ENCODE measurements at places on chromosomes 3 and 15.

GRCh38 chr3:123741041-123741511, 143.1 kb downstream of the MYLK start:
- no peak for DNase-seq

DNA sequence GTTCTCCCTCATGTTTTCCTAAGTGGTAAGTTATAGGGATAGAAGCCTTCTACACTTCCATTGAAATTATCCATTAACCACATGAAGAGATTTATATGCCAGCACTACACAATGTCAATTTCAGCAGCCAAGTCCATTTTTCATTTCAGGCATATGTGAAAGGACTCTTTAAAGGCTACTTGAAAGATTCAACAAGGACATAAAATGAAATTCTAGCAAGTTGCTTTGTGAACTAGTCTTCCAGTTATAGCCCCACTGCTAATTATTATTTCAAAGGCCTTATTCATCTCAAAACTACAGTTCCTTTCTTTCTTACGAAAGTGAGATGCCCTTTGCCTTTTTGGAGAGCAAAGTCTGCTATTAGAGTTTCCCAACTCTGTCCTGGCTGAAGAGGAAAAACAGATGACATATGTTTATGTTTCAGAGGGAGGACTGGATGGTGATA, 66.0 kb upstream of the SLC2A2 start:
- no peak for DNase-seq

GRCh38 chr15:73809728-73810501, 56.8 kb upstream of the INSYN1 start:
- DNase-seq = no peak

DNA sequence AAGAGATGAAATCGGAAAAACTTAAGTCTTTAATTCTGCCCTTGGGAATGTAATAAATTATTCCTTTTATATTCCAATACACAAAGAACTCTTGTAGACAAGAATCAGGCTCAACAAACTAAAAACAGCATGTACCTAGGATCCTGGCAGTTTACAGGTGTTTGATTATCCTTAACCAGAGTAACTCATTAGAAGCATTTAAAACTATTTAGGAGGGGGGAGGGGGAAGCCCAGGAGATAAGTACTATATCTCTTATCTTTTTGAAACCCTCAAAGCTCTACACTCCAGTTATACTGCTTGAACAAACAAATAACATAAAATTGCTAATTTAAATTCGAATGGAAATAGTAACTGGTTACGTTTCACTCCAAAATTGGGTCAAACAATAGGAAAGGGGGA, 1.9 kb downstream of the CNBP start:
- no peak for DNase-seq

- DNase-seq = no peak
These were observed 242.9 kb downstream of the SLC9A9 start for GRCh38 chr3:143605233-143605950.

DNA sequence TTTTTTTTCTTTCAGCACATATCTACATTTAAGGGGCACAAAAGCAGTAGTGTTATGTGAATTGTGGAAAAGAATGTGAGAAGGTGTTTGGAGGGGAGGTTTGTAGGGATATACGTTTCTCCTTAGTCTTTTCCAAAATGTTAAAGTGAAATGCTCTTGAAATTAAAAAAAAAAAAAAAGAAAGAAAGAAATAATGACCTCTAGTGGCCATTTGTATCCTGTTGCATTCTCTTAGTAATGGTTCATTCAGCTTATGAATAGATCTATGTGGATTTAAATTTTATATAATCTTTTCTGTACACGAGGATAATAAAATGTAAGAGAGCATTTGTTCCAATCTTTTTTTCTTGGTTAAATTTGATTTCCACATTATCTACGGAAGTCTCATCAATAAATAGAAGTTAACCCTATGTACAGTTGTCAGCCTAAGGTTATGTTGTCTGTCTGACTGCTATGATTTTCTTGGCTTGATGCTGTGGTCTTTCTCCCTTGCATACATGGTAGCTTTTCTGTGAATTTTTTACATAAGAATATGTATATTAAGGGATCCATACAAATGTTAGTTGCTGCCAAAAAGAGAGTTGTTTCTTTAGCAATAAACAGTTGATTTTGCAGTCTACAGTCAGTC, 1.7 kb downstream of the P2RY13 start:
- no peak for DNase-seq

DNA sequence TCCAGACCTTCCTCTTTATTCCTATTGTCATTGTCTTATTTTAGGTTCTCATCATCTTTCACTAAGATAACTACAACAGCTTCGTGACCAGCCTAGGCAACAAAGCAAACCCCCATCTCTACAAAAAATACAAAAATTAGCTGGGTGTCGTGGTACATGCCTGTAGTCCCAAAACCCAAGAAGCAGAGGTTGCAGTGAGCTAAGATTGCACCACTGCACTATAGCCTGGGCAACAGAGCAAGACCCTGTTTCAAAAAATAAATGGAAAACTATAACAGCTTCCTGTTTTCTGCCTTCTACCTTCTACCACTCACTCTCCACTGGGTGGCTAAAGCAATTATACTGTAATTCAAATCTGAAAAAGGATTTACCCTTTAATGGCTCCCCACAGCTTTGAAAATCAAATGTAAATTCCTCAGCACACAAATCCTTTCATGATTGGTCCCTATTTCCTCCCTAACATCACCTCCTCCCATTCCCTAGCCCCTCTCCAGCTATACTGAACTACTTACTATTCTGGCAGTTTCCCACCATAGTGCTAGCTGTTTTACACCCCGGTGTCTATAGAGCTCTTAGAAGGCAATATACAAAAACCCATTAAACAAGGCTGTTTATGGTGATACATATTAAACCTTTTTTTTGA, 33.4 kb downstream of the LRRFIP2 start:
- no peak for DNase-seq

DNA sequence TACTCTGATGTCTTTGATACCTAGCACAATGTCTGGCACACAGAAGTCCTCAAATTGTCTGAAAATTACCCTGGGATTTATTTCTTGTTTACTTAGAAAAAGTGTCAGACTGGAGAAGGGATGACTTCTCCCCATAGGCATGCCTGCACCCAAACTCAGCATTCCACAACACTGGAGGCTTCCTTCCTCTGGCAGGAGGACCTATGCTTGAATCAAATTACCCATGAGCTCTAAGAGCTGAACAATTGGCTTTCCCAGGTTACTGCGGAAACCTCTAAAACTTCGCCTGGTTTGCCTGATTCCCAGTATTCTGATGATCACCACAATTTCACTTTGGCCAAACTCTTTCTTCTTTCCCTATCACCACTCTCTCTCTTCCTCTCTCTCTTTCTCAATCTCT, 217.4 kb downstream of the DIPK2A start:
- no peak for DNase-seq

- DNase-seq = no peak
These were observed 356.3 kb upstream of the C2CD4B start for GRCh38 chr15:62521396-62521795.

- no peak for DNase-seq
These were observed 90.7 kb downstream of the NR2F2 start for GRCh38 chr15:96421178-96421601.

DNA sequence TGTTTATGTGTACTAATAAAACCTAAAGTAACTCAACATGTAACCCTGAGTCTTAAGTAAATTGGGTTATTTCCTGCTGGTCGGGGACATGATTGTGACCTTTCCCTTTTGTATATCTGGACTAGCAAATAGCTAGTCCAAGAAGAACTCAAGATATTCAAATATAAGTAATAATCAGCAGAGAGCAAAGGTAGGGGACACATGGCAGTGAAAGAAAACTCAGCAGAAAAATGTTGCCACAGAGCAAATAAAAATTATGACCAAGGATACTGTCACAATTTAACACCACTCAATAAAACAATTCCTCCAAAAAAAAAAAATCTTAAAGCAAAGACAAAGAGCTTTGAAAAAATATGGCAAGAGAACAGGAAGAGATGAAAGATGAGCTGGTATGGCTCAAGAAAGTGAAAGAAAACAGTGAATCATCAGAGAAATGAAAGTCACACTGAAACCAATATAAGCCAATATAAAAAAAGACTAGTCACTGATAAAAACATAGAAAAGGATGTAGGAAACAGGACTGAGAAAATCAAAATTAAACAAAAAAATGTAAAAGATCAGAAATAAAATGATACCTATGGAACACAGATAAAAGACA, 43.4 kb downstream of the HLTF start:
- DNase-seq = no peak

GRCh38 chr3:126370055-126370454, 12.8 kb upstream of the KLF15 start:
- DNase-seq = no peak

DNA sequence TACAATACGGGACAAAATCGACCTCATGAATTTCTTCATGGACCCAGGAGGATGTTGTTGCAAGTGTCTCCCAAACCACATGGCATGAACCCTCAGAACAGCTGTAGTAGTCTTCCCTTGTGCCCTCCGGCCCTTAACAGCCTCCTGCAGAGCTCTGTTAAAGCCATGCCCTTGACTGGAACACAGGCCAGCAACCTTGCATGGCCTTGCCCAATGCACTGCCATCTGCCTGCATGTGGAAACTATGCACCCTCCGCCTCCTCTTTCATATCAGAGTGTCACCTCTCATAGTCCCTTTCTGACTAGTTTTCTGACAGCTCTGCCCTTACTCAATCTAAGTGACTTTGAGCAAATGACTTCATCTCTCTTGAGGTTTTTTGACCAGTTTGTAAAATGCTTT, 39.4 kb upstream of the TRIM71 start:
- peak; percentile 33 for DNase-seq

GRCh38 chr3:42851228-42851834, 24.3 kb downstream of the CYP8B1 start:
- no peak for DNase-seq

- DNase-seq = no peak
These were observed 12.1 kb upstream of the EBLN2 start for GRCh38 chr3:73049319-73049718.

DNA sequence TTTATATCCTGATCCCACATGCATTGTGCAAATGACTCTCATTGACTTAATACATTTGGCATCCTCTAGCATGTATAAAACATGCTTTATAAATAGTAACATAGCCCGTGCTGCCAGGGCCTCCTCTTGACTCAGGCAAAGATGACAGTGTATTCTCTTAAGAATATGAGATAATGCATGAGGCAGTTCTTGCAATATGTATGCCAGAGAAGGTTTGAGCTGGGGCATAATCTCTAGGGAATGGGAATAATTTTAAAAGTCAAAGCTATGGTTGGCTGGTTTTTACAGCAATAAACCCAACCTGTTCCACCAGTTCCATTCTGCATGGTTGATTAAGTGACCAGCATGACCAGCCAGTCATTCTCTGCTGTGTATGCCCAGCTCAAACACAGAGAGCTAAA, 179.0 kb upstream of the PFN2 start:
- DNase-seq = no peak

GRCh38 chr3:62261121-62261520, 112.2 kb downstream of the FEZF2 start:
- no peak for DNase-seq

- peak; percentile 68 for DNase-seq
These were observed 3.0 kb upstream of the TLE3 start for GRCh38 chr15:70100474-70101341.

GRCh38 chr3:100419406-100419805, 18.1 kb downstream of the LNP1 start:
- DNase-seq = no peak

- no peak for DNase-seq
These were observed 31.0 kb downstream of the LCMT2 start for GRCh38 chr15:43299411-43299810.

DNA sequence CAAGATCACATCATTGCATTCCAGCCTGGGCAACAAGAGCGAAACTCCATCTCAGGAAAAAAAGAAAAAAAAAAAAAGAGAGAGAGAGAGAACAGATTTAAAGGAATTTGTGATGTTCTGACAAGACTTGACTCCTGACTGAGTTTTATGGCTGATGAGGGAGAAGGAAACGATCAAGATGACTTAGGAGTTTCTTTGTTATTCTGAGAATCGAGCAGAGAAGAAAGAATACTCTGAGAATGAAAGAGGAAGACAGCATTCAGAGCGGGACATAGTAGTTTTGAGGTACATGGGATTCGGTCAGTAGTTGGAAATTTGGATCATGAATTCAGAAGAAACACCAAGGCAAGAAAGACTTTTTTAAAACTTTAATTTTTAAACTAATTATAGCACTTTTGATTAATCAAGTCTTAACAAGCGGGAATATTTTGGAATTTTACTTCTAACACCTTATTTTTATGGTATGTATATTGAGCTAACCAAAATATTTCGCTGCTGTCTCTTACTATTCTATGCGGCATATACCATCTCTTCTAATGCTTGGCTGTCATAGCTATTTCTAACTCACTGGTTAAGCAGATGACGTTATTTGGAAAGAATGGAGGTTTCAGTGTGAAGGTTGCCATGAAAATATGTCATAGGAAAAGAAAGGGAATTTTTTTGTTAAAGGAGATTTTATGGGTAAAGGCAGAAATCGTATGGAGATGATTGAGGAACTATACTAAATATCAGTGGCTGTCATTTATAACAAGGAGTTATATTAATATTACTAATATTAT, 644.1 kb downstream of the RBMS3 start:
- DNase-seq = no peak

GRCh38 chr3:69081583-69082262, 1.6 kb upstream of the UBA3 start:
- DNase-seq = peak; percentile 43
